Suppressor macrophage (primary cell): ENCODE measurements at places on chromosomes 1 and 21.

DNA sequence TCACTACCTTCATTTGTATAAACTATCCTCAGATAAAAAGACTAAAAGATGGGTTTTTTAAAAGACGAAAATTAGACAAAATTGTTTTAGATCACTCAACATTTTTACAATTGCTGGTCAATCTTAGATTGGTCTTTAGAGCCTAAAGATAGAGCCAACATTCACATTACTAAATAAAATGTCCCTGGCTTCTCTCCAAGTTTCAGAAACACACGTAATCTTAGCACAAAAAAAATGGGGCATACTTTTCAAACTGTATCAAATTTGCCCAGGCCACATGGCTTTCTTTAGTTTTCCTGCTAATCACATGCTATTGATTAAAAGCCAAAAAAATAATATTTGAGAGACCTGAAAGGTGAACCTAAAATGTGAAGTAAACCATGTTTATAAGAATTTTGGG is 288.1 kb downstream of the DPYD start:
- DNase-seq, result no peak

GRCh38 chr1:54081306-54082270 is 28.2 kb downstream of the TCEANC2 start:
- DNase-seq, result peak; percentile 80

GRCh38 chr1:39757501-39757900 is 13.6 kb downstream of the OXCT2 start:
- DNase-seq, result no peak

GRCh38 chr1:51354416-51354815 is 24.1 kb upstream of the TTC39A start:
- DNase-seq, result no peak

GRCh38 chr1:202270871-202271326 is 70.8 kb downstream of the UBE2T start:
- DNase-seq, result no peak

DNA sequence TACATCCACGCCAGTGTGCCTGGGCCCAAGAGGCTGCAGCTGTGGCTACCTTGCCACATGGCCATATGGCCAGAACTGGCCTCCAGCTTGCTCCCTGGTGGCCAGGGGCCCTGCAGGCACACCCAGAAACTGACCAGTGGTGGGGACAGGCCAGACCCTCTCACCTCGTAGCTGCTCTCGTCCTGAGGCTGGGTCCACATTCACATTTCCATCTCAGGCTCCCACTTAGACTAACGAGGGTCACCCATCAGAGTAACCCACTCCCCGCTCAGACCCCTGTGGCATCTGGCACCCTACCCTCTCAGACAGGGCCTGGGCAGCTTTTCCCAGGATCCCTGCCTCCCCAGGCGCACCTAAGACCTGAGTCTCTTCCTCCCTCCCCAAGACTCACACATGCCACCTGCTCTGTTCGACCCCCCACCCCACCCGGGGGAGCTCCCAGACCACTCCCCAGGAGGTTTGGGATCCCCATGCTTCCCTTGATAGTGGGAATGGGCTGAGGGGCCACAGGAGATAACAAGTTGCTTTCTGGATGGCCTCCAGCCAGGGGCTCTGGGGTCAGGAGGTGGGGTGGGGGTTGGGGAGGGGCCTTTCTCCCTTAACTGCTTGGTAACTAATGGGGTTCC is 21.3 kb upstream of the RNU1-4 start:
- DNase-seq, result peak; percentile 3

- no peak for DNase-seq
Observed at GRCh38 chr1:100506217-100506616, 31.7 kb upstream of the GPR88 start.

DNA sequence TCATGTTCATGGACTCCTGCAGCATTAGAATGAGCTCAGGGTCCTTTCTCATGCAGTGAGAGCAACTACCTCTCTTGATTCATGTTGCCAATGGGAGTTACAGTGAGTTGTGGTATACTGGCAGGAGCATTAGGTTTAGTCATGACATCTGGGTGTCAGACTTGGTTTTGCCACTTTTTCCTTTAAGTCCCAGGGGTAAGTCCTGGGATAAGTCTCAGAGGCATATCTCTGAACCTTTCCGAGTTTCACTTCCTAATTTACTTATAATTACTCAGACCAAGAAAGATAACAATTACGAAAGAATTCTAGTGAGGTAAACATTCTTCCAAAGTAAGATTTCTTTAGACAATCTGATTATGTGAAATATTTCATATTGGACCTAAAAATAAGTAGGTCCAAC is 606.0 kb downstream of the SMYD3 start:
- peak; percentile 15 for DNase-seq

DNA sequence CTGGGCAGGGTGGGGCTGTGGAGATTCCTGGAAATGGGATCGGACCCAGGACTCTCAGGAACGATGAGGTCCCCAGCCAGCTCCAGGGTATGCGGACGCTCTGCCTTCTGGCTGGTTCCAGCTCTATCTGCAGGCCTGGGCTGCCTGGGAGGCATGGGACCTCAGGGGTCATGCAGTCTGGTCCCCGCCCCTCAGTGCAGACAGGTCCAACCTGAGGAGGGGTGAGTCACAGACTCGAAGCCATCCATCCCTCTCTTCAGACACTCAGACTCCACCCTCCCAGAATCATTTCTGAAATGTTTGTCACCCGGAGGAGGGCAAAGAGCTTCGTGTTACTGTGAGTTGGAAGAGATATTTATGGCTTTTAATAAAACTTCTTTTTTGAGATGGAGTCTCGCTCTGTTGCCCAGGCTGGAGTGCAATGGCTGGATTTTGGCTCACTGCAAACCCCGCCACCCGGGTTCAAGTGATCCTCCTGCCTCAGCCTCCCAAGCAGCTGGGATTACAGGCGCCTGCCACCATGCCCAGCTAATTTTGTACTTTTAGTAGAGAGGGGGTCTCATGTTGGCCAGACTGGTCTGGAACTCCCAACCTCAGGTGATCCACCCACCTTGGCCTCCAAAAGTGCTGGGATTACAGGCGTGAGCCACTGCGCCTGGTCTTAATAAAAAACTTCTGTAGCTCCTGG is 5.9 kb upstream of the MYOM3 start:
- DNase-seq, result no peak

DNA sequence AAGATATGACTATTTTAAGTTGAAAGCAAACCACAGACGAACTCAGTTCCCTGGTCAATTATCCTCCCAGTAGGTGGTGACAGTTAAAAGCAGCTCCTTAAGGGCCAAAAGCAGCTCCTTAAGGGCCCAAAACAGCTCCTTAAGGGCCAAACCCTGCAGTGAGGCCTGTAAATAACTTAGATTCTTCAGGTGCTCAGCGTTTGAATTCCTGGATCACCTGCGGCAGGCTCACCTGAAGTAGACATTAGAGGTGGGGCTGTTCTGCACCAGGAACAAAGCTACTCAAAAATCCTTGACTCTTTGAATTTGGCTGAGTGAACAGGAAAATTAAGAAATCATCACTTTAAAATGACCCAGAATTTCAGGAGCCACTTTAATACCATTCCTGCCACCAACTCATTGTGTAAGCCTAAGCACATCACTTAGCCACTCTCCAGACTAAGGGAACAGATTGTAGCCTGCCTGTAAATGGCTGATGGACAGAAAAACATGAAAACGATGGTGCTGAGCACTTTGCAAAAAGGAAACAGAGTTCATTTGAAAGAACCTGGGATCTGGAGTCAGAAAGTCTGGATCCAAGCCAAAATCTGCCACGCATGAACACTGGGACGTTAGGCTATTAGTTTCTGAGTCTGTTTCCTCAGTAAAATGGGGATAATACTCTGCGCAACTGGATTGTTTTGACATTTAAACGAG is 126.9 kb downstream of the LRIG2 start:
- no peak for DNase-seq

DNA sequence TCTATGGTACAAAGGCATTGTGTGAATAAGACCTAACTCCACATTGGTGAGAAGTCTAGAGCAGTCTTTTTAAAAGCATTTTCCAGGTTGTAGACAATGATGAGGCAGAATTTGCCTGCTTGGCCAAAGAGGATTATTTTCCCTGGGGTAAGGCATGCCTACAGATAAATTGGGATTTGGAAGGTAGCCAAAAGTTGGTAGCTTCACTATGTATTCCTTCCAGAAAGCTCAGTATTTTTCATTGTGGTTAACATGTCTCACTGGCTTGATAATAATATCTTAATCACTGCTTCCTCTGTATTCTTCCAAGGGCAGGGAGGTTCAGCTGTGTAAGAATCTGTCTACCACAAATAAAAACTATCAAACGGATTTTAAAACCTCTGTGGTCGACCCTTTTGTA is 590.8 kb upstream of the PRMT6 start:
- DNase-seq, result no peak

DNA sequence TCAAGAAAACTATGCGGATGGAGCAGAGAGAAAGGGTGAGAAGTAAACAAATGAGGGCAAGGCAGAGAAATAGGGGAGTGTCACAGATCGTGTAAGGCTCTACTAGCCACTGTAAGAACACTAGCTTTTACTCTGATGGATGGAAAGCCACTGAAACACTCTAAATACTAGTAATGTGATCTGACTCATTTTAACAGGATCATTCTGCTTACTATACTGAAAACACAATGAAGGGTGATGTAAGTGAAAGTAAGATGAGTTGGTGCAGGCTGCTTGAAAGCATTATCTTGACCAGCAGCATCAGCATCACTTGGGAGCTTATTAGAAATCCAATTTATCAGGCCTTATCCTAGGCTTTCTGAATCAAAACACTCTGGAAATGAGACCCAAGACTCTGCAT is 32.7 kb downstream of the TUT4 start:
- DNase-seq, result no peak

- no peak for DNase-seq
Observed at GRCh38 chr1:157069601-157070000, 24.1 kb upstream of the ARHGEF11 start.
